ENCODE measurements at places on chromosomes 7 and 10.

DNA sequence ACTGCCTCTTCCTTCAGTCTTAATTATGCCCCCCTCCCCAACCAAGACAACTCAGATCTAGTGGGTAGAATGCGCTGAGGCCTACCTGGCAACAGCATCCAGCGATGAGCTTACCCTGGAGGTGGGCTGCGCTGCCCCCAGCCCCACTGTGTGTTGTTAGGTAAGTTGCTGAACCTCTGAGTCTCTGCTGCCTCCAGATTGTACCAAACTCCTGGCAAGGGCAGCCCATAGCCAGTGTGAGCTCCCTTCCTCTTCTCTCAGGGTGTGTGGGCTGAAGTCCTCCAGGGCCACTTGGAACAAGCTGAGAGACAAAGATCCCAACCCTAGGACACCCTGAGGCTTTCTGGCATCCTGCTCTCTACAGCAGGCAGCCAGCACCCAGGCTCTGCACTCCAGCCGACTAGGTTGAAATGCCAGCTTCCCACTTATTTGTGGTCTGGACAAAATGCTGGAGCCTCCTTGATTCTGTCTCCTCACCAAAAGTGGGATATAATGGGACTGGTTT lies 135.3 kb downstream of the ARHGAP22 start:
- no peak for DNase-seq

DNA sequence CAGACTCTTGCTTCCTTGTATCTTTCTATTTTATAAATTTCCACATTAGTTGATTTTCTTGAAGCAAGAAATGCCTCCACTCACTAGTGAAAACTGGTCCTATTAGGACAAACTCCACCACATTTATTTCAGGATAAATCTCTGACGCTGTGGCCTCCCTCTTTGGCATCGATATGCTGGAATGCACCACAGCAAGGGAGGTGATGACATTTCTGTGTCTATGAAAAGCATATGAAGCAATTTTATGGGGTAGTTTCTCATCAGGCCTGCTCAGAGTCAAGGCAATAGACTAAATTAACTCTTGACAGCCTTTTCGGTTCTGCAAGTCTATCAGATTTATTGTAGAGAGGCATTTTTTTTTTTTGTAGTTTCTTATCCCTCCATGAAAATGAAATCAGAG lies 304.4 kb downstream of the ZEB1 start:
- DNase-seq = no peak

- DNase-seq = no peak
These were observed 26.1 kb upstream of the NCAPG2 start for GRCh38 chr7:158730383-158731346.

GRCh38 chr10:111944331-111944730 lies 239.2 kb downstream of the GPAM start:
- no peak for DNase-seq

- no peak for DNase-seq
These were observed 47.2 kb upstream of the NRP1 start for GRCh38 chr10:33381451-33382215.

- no peak for DNase-seq
These were observed 938.9 kb downstream of the NRG3 start for GRCh38 chr10:82813856-82814255.

- peak; percentile 57 for DNase-seq
These were observed 19.9 kb upstream of the FMC1 start for GRCh38 chr7:139321071-139321745.

DNA sequence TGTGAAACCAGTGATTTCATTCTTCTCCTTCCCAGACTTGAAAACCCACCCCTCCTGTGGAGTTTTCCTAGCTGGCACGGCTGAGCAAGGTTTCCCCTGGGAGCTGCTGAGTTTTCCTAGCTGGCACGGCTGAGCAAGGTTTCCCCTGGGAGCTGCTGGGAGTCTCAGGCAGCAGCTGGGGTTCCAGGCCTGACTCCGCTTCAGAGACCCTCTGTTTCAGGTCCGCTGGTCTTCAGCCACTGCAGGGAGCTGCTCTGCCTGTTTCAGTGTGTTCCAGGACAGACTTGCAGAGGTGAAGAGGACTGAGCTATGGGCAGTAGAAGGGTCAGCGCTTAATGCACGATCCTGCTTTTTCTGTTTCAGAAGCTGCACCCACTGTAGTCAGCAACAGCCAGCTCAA lies 104.9 kb downstream of the XRCC2 start:
- no peak for DNase-seq

DNA sequence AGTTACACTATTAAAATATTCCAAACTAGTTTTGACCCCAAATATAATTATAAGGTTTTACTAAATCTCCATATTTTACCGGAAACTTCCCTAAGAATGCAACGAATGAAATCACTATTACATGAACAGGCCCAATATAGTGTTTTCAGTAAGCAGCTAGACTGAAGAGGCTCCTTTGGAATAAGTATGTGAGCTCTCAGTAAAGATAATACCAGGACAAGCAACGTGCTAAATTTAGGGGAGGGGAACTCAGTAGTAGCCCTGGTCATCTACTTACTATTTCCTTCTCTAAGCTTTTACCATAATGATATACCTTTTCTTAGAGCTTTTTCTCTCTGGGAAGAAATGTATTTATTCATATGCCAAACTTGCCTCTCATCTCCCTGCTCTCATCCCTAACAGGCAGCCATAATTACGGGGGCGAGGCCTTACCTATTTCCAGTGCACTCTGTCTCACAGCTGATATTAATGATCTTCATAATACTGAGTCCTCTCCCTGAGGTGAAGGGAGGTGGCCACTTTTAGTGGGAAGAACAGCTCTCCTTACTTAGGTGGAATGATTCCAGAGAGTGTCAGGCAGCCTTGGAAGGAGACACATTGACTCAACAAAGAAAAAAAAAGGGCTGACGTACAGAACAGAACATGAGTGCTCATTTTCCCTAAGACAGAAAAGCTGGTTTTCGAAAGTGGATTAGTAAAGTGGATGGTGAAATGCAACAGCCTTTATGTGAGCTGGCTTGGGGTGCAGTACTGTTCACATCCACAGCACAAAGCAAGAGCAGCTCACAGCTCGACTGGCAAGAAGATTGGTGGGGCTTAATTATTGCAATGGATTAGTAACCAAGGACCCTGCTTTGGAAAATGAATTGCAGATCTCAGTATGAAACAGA lies 165.4 kb downstream of the GLI3 start:
- DNase-seq = peak; percentile 13

GRCh38 chr7:41792120-41792519 lies 89.2 kb upstream of the INHBA start:
- DNase-seq = peak; percentile 11

GRCh38 chr7:150801242-150801945 lies 825 bp downstream of the TMEM176A start:
- DNase-seq = no peak

DNA sequence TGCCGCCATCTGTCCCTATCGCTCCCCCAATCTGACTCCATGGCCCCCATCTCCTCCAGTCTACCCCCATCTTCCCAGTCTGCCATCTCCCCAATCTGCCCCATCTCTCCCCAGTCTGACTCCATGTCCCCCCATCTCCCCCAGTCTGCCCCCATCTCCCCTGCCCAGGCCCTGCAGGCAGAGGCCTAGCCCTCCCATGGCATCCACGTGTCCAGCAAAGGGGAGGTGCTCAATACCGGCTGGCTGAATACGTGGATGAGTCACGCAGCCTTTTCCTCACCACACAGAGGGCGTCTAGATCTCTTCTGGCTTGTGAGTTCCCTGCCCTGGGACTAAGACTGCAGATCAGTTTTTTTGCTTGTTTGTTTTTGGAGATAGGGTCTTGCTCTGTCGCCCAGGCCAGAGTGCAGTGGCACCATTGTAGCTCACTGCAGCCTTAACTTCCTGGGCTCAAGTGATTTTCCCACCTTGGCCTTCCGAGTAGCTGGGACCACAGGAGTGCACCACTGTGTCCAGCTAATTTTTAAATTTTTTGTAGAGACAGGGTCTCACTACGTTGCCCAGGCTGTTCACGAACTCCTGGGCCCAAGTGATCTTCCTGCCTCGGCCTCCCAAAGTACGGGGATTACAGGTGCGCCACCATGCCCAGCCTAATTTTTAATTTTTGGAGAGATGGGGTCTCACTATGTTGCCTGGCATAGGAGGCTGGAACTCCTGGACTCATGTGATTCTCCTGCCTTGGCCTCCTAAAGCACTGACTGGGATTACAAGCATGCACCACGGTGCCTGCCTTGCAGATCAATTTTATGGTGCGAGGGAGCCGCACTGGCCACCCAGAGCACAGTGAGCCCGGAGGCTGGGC lies 15.3 kb upstream of the GPR146 start:
- peak; percentile 97 for DNase-seq

DNA sequence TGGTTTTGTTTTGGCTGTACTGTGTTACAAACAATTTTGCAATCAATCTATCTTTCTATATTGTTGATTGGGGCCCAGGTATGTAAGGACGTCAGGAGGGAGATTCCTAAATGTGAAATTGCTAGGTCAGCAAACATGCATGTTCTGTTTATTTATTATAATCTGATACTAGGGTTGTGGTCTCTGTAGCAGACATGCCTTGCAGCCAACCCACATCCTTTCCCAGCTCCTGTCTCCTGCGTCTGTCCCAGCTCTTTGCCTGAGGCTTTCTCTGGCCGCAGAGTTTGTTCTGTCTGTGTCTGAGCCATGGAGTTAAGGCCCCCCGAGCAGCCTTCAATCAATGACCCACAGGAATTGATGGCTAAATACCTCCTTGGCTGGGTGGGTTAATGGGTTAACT lies 124.0 kb upstream of the ZEB1 start:
- DNase-seq = no peak

GRCh38 chr7:41162612-41163011 lies 540.3 kb downstream of the INHBA start:
- peak; percentile 67 for DNase-seq

DNA sequence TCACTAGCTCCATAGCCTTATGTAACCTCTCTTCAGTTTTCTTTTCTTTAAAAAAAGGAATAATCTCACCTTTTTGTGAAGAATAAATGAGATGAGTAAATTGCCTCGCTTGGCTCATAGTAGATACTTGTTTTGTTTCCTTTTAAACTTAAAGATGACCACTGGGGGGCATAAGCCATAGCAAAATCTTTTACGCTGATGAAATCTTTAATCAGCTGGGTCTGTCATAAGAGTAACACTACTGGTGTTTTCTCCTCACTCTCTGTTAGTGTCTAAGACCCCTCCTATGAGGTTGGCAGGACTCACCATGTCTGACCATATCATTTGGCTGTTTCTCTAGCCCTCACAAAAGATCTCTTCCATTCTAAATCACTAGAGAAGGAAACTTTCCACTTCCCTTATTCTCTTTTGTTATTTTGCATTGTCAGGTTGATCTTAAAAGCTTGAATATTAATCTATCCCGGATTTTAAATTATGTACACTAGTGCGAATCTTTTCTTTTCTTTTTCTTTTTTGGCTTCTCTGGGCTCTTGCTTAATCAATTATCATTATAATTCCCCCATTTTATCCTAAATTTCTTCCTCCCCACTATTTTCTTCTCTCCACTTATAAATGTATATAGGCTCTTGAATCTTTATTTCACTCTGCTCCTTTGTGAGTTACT lies 12.5 kb downstream of the STAG3 start:
- DNase-seq = peak; percentile 43

DNA sequence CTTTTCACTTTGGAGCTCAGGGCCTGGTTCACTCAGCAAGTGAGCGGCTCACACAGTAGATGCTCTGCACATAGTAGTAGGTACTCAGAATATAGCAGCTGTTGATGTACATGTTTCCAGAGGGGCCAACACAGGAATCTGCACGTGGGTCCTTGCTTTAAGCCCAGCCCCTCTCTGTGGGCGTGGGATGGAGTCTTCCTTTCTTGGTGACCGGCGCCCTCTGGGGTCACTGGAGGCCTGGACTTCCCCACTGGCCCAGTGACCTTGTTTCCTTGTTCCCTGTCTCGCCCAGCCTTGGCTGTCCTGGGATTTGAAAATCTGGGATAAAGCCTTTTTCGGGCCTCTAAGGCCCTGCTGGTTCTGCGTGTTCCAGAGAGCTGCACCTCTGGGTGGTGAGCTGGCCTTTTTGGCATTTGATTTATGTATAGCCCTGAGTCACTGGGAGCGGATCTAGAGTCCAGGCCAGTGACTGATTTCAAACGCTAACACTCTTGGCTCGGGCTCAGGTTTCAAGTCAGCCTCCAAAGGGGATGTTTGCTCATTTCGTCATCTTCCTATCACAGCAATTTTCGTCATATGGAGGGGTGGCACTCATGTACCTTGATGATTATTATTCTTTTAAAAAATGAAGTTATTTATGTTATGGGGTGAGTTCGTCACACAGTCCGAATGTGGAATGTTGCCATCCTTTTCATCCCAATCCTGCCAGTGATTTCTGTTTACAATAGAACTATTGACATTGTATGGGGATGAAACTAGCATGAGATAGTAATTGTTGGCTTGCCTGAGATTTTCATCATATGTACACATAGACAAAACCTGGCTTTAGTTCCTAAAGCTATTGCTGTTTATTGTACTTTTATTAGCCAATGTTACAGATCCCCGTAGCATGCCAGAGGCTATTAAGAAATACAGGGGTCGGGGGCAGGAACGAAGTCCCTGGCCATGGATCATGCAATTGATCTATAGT lies 65.5 kb downstream of the CUX1 start:
- peak; percentile 100 for DNase-seq

DNA sequence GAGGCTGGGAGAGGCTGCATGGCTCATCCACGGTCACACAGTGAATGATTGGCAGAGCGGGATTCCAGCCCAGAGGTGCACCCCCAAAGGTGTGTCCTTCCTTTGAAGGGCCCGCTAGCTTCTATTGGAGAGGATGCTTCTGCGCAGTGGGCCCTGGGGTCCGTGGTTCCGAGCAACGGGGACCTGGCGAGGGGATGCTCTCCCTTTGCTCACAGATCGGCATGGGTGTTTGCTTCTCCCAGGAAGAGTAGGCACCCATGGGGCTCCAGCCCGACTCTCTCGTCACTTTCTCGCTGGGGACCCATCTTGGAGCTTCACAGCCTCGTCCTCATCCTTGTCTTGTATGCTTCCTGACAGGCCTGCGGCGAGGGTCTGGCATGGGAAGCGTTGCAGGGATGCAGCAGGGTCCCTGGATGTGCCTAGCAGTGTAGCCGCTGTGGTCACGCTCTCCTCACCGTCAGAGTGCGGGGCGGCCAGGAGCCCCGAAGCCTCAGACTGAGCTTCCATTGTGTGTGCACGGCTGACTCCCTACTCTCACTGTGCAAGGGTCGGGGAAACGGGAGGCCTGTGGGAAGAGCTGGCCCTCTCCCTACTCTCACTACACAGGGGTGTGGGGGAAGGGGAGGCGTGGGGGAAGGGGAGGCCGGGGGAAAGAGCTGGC lies 538.5 kb upstream of the FOXK1 start:
- no peak for DNase-seq

- no peak for DNase-seq
These were observed 88.3 kb downstream of the CPEB3 start for GRCh38 chr10:92202536-92202935.

Measured in LHCN-M2 (cell line).